ENCODE measurements at places on chromosomes 7 and 10. TPM values are rescaled to one million over a fixed set of nuclear protein-coding genes. Genes with fewer than 3 reads are reported as not detected.
A peak's percentile ranks its signal among the peaks of the same experiment; 100 is the strongest.

DNA sequence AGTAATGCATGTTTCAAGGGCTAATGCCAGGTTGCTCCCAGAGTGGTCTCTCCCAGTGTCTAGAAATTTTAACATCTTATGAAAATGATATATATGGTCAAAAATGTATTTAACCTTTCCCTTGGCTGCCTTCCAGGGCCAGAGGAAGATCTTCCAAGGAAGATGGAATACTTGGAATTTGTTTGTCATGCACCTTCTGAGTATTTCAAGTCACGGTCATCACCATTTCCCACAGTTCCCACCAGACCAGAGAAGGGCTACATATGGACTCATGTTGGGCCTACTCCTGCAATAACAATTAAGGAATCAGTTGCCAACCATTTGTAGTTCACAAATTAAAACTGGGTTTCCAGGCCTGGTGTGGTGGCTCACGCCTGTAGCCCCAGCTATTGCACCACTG lies 9.0 kb downstream of the GATAD1 start:
- no peak for DNase-seq

The TRUB1 gene
- 63.4 TPM for total RNA-seq

The CRYGN gene
- 1.2 TPM for total RNA-seq

GRCh38 chr10:35185260-35186034 lies 58.8 kb downstream of the CREM start:
- no peak for DNase-seq

DNA sequence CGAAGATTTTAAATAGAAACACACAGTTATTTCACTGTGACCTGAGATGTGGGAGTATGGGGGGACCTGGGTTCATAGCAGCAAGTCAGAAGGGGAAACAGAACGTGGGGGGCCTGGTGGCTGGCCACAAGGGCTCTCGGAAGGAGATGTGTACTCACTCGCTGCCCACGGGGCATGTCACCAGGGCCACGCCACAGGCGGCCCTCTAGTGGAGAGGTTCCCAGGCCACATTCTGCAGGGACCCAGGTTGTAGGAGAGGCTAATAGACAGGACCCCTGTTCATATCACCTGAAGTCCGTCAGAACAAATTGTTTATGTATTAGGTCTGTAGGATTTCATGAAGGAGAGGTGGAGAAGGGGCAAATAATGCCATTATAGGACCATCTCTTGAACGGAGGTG lies 25.1 kb upstream of the SVOPL start:
- no peak for DNase-seq

DNA sequence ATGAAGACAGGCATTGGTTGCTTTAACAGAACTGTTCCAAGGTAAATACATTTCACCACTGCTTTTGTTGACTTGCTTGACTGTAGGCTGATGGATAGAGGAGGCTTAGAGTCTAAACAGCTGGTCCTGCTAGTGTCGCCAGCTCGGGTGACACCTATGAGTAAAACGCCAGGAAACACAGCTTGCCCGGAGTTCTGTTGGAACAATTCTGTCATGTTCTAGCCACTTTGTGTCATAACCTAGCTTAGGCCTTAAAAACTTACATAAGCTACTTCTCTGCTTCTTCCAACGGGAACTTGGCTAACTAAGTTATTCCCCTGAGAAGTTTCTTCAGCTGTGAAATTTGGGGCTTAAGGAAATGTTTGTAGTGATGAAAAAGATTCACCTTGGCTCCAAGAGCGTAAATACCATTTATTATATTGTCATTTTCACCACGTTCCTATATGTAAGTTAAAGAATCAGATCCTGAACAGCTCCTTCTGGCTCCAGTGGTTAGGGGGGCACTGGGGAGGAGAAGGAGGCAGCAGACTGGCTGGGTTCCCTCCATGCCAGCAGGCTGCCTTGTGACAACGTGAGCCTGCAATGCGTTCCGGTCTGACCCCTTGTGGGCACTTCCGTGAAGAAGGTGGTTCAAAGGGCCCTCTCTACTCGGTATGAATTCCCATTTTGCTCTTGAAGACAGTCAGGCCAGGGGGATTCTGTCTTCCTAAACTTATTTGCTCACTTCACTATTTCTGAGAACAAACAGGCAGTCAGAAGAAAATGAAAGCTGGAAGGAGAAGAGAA lies 253.2 kb downstream of the BMPER start:
- no peak for DNase-seq

- DNase-seq = no peak
Observed at GRCh38 chr7:101502466-101503098, 126.5 kb downstream of the MYL10 start.

DNA sequence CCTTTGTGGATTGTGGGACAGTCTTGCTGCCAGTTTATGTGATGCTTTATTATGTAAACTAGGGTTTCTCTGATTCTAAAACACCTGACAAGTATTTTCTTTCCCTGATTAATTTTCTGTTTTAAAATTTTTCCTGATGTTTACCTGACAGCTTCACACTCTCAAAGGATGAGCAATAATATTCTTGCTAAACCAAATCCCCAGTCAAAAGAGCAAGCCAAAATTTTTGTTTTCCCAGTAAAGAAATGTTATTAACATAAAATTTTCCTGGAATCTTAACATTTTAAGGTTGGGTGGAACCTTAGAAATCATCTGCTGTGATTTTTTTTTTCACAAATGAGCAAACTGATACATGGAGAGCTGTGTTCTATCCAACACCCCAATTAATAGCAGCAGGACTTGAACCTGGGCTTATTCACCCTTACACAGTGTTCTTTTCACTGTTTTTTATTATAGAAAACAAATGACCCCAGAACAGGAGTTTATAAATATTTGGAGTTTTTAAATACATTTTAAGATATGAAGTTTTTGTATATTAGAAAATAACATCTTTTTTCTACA lies 185.2 kb upstream of the VIPR2 start:
- no peak for DNase-seq

The CPA1 gene
- 0.34 TPM for total RNA-seq

DNA sequence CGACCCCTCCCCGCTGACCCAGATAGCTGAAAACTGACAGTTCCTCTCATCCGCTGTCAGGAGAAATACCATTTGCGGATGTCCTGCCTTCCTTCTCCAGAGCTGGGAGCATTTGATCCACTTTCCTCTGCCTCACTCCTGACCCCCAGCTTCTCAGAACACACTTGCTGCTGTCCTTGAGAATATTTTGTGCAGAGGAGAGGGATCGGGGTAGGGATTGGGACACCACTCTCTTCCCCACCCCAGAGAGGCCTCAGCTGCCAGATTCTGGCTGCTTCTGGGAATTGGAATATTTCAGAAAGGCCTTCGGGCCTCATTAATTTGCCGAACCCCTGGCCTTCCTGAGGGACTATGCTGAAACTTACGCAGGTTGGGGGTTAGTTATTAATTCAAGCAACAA lies 97.0 kb downstream of the C10orf105 start:
- DNase-seq = no peak

The NUTM2A gene
- 0.26 TPM for total RNA-seq

DNA sequence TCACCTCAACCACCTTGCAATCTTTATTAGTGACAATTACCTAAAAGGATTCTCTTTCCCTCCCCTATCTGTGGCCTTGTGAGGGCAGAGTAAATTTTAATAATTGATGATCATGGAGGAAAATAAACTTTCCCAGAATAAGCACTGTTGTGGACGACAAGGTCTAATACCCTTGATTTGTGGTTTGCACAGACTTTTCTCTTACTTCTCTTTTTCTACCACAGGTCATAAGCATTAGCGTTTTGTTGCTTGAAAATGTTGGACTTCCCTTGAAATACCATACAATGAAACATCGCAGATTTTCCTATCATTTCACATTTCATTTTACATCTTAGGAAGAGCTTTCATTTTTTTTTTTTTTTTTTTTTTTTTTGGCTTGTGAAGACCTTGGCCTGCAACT lies 188.1 kb upstream of the TMEM72 start:
- DNase-seq = no peak

DNA sequence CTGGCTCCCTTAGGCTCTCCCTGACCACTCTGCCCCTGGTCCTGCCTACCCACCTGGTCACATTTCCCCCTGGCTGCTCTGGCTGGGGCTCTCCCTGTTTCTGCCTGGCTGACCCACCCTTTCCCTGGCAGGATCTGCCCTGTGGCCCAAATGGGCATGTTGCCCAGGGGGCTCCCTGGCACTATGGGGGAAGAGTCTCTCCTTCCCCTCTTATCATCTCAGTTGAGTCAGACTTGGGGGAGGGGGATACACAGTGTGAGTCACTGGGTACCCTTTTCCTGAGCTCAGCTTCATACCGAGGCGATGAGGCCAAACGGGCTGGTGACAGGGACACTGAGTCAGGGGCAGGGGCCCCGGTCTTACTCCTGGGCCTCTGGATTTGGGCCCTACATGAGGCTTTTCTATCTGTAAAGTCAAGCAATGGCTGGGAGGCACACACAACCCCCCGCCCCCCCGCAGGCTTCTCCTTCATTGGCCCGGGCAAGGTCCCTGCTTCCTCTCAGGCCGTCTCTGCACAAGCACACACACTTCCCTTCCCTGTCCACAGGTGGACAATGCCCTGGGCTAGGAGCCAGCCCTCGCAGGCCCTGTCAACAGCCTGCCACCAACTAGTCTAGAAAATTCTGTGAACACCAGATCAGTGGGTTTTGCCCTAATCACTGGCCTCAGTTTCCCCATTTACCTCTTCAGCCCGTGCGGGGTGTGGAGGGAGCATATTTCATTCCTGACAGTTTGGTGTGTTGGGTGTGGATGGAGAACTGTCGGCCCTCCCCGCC lies 627 bp upstream of the FLNC start:
- peak; percentile 68 for DNase-seq

- no peak for DNase-seq
Observed at GRCh38 chr10:100576282-100576635, 40.5 kb downstream of the HIF1AN start.

DNA sequence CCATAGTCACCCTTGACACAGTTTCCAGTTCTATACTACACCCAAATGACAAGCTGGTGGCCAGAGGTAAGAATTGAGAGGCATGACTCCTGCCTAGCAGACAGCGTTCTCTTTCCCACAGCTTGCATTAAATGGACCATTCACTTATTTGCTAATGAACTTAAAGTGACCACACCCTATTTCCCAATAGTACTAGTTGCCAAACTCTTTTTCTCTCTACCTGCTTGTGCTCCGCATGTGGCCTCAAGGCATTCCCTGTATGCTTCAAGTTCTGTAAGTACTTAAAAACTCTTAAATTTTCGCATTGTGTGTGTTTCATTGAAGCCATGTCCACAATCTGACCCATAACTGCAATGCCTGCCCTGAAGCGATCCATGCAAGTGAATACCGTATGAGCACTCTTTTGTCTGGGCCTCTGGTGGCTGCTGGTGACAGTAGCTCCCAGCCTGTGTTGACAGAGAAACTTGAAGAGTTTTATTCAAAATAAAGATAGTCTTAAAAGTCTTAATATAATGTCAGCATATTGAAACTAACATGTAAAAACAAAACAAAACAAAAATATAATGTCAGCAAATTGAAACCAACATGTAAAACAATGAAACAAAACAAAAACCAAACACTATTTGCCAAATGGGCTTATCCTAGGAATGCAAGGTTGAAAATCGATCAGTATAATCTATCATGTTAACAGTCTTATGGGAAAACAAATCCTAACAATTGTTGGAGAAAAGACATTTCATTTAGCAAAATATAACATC lies 73.6 kb downstream of the CCSER2 start:
- DNase-seq = no peak

- DNase-seq = no peak
Observed at GRCh38 chr7:137390076-137390475, 46.5 kb upstream of the PTN start.

The RAMP3 gene
- total RNA-seq = not detected

- DNase-seq = peak; percentile 86
Observed at GRCh38 chr7:43756368-43757072, 2.0 kb upstream of the BLVRA start.

GRCh38 chr7:23893942-23894891 lies 184.2 kb downstream of the STK31 start:
- peak; percentile 87 for DNase-seq

DNA sequence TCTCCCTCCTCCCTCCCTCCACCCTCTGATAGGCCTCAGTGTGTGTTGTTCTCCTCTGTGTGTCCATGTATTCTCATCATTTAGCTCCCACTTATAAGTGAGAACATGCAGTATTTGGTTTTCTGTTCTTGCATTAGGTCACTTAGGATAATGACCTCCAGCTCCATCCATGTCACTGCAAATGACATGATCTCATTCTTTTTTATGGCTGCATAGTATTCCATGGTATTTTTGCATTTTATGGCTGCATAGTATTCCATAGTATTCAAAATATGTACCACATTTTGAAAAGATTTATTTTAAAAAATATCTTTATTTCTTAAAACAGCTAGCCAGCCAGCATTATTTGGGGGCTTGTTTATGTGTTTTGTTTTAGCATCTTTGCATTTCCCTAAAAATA lies 275.6 kb downstream of the SFMBT2 start:
- no peak for DNase-seq

The KNDC1 gene
- total RNA-seq = 3.2 TPM

DNA sequence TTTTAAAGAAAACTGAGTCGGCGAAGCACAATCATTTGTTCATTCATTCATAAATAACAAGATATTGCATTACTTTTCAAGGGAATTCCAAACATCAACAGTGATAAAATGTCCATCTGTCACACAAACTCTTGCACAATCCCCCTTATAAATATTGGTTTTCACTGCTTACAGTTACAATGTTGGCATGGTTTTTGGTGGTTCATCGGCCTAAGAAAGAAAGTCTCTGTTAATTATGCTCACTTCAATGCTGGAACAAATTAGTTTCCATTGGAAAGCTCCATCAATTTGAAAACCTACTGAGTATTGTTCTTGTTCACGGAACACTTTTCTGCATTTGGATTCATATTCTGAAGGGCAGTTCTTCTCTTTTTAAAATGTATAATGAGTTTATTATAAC lies 188.5 kb downstream of the JAZF1 start:
- no peak for DNase-seq

DNA sequence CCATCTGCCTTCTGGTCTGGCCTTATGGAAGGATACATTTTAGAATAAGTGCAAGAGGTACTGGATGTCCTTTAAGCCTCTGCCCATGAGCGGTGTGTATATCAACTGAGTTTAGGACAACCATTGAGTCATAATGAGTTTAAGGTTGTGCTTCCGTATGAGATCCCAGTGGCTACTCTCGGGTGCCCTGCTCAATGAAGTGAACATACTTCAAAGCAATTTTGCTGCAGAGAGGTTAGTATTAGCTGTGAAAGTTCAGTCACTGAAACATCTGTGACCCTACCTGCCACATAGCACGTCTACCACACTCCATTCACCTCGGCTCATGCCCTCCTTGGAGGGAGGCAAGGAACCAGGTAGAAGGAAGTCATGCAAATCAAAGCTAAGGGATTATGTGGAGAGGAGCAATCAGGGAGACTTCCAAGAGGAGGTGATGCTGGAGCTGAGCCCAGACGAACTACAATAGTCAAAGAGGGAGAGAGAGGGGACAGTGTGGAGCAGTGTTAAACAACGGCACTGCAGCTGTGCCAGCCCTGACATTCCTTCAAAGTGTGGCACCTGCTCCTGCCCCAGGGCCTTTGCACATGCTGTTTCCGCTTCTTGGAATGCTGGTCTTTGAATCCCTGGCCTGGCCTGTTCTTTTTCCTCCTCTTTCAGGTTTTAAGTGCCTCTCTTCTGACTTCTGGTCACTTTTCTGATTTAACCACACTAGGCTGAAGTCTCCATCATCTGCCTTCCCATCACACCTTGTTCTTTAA lies 25.4 kb downstream of the BTBD16 start:
- no peak for DNase-seq

Measured in A172 (cell line).